CD4-positive, alpha-beta T cell treated with Interleukin-4 for 4 hours (primary cell): ENCODE measurements at places on chromosomes 5 and 9.

DNA sequence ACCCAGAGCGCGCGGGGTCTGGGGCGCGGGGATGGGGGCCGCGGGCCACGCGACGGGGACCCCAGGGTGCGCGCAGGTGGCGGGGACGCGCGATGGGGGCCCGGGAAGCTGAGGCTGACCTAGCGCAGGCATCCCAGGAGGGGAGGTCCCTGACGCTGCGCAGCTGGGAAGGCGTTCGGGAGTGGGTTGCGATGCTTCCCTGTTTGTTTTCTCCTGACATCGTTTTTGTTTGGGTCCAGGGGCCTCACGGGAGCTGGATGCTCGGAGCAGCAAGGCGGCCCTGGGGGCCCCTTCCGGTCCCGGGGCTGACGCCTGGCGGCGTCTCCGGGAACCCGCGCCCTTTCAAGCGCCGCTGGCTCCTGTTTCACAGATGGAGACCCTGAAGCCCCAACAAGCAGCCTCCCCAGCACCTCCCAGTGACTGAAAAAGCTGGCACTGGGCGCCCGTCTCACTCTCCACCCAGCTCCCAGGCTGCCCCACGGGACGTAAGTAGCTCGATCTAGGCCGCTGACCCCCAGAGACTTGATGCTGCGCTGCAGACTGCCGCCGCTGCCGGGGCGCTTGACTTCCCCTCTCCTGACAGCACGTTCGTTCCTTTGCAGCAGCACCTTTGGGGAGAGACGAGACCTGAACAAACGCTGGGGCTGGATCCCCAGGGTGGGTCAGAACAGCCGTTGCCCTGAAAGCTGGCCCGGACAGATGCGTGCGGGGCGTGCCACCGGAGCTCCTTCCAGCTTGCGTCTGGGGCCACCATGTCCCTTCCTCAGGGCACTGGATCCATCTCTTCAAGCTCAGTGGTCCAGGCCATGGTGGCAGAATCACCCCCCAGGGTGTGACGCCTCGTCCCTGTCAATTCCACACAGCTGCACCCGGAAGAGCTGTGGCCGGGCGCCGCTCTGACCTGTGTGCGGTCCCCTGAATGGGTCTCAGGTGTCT lies 593 bp downstream of the BRD3OS start:
- DNase-seq: peak; percentile 26

- no peak for DNase-seq
Measured at GRCh38 chr5:61289669-61290306, 42.3 kb upstream of the ZSWIM6 start.

GRCh38 chr5:31630931-31631330 lies 8.0 kb upstream of the PDZD2 start:
- DNase-seq: no peak

- DNase-seq: no peak
Measured at GRCh38 chr5:122202952-122203351, 73.6 kb downstream of the ZNF474 start.

GRCh38 chr5:72015103-72015548 lies 92.1 kb upstream of the MAP1B start:
- DNase-seq: no peak

GRCh38 chr9:36399980-36400331 lies at the start of gene RNF38:
Gene RNF38 (minus strand): TSS chr9:36400269. CDS start chr9:36400108, 161 bp downstream.
- peak; percentile 68 for DNase-seq

DNA sequence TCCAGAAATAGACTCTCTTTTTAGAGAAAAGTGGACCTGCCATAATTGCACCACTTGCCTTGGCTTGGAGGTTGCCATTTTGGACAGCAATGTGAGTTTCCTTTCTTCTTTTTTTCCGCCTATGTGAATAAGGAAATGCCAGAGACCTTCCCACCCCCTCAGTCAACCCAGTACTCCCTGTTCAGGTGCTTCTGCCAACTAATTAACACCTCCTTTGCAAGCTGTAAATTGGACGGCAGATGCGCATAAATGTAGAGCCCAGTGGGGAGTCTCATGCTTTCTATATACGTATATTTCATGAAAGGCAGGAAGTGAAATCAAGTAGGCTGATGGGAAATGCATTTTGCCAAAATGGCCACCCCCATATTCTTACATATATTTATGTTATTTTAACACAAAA lies 269.8 kb upstream of the RFX3 start:
- DNase-seq: no peak
